ENCODE measurements at places on chromosomes 2 and 18.
A peak's percentile ranks its signal among the peaks of the same experiment; 100 is the strongest.

DNA sequence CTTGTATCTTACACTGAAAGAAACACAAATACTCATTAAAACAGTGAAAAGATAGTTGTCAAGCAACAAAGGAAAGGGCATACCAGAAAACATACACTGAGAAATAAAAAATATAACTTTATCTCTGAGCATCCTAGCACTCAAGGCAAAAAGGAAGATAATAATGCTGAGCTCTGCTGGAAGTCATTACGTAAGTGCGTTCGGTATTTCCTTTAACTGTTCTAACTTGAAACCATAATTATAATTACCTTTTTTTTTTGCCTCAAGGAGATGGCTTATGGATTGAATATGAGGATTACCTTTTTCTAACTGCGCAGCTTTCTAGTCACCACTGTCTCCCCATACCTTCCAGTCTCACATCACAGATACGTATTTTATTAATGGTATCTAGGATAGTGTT is 308.1 kb downstream of the GBX2 start:
- no peak for DNase-seq

DNA sequence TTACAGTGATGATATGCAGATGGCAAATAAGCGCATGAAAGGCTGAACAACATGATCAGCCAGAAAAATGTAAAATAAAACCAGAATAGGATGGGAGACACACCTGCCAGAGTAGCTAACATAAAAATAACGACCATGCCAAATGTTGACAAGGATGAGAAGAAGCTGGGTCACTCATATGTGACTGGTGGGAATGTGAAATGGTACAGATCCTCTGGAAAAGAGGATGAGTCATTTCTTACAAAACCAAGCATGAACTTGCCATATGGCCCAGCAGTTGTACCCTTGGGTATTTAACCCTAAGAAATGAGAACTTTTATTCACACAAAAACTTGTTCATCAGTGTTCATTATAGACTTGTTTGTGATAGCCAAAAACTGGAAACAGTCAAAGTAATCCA is 143.8 kb downstream of the SH3BP4 start:
- no peak for DNase-seq

DNA sequence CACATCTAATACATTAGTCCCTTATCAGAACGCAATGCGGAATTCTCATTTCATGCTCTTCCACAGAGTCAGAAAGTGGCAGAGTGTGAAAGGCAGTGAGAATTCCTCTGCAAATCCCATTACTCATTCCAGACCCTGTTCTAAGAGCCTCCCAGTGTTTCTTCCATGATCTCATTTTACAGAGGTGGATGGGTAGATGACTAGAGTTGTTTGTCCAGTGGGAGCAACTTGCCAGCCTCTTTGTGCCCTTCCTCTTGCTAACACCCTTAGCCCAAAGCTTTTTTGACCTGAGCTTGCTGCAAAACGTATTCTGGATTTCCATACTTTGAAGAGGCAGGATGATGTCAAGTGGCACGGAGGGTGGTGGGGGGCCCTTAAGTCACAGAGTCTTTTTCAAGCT is 467.7 kb upstream of the RGPD4 start:
- no peak for DNase-seq

DNA sequence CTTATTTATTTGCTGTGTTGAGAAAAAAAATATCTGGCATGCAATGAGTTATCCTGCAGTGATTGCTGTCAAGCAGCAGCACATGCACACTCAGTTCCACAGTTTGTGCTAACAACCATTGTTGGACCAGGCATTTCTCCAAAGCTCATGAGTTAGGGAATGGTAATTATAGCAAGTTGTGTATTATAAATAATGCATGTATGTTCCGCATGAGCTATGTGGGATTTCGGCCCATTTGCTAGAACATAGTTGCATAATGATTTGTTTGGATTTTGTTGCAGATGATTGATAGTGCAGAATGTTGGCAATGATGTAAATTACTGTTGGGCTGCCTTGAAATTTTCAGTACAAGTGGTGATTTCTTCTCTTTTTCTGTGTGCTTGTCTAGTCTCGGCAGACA is 10.7 kb downstream of the KCNJ3 start:
- DNase-seq, result no peak

DNA sequence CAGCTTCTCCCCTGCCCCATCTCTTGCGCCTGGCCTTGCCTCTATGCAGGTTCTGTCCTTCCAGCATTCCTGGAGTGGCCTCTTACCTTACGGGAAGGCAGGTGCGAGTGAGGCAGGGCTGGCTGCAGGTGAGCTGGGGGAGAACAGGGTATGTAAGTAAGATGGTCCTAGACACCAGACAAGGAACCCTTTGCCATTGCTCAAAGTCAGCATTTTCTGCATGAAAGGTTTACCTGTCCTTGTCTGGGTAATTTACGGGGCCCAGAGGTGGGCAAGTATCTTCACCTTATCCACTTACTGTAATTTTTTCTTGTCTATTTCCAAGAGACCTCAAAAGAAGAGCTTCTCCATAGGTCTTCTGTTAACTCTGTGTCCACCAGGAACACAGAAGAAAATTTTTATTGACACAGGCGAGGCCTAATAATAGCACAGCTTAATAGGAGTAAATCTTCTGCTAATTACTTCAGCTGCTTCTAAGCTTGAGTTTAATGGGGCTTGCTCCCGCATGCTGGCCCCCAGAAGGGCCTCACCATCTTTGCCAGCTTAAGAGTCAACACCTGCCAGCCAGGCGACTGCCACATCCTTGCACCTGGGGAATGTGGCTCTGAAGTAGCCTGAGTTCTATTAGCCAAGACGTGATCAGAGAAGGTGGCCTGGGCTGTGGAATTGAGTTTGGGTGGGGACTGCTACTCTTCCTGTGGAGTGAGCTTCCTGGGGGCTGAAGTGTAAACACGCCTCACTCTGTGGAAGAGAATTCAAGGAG is 27.1 kb downstream of the PCARE start:
- no peak for DNase-seq

GRCh38 chr2:188620916-188621315 is 329.2 kb downstream of the GULP1 start:
- no peak for DNase-seq

DNA sequence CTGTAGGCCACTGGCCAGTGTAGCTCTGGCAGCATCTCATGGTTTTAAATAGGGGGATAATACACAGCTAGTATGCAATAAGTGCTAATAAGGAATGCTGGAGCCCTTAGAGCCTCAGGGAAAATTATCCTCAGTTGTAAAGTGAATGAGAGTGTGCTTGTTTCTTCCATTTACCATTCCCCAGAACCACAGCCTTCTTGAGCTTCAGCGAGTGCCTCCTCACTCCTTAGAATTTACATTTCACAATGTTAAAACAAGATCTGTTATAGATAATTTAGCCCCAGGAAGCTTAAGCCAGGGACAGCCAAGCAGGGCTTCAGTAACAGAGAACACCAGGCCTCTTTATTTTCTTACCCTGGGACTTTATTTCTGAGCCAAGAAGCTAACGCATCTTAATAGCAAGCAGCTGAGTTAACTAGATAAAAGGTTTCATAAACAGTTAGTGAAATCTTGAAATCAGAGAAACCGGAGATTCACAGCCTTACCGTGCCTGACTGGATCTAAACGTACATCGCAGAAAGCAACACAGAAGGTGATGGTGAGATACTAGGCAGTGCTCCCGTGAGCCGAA is 535.2 kb downstream of the TDRD15 start:
- DNase-seq, result no peak

DNA sequence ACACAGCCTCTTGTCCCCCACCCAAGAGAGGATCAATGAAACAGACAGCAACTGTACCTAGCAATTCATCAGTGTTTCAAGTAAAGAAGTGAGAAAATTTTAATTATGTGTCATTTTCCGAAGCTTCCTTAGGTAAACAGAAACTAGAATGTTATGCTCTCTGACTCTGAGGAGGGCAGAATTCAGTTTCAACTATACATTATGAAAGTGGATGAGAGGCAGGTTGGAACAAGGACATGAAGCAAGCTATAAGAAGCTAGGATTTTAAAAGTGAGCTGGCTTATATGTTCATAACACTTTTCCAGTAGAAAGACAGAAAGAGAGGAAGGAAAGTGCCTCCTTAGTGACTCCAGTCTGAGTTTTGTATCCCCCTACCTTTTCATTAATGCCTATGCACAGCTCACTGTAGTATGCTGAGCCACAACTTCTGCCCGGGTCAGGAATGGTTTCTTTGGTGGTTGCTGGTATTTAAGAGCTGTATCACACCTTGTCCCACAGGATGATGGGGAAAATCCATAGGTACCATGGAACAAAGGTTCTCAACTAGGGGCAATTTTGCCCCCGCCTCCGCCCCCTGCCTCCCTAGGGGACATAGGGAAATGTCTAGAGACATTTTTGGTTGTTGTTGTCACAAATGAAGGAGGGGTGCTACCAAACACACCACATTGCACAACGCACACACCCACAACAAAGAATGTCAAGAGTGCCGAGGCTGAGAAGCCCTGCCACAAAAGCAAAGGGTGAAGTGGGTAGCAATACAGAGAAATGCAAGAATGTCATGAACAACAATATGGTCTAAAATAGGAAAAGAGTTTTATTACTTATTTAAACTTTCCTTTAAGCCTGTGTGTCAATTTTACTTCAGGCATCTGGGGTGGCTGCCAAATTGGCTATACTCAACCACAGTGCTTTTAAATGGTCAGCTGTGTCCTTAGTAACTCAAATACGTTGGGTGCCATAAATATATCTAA is 161.0 kb upstream of the ZFP36L2 start:
- DNase-seq, result no peak

DNA sequence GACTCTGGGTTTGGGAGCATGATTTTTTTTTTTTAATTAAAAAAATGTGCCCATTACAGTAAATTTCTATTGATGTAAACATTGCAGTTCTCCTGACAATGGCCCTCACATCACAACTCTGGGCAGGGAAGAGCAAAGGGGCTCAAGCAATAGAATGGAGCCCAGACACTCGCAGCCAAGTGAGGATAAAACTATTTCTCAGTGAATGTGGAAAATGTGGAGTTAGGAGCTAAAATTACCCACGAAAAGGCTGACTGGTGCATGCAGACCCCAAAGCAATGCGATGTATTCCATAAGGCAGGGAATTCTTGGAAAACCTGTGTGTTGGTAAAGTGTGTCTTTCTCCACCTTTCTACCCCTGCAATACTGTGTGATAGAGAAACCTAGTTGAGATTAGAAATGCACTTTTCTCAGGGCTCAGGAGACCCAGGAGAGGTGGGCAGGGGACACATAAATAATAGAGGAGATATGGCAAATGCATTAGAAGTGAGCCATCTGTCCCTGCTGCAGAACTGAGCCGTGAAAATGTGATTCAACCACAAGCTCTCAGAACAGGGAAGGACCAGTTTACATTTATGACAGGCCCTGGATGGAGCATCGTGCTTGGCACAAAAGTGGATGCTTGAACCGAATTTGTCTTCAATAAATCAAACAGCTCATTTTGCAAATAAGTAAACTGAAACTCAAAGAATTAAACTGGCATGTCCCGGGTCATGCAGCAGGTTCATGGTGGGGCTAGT is 100.1 kb downstream of the MYCN start:
- DNase-seq, result no peak

DNA sequence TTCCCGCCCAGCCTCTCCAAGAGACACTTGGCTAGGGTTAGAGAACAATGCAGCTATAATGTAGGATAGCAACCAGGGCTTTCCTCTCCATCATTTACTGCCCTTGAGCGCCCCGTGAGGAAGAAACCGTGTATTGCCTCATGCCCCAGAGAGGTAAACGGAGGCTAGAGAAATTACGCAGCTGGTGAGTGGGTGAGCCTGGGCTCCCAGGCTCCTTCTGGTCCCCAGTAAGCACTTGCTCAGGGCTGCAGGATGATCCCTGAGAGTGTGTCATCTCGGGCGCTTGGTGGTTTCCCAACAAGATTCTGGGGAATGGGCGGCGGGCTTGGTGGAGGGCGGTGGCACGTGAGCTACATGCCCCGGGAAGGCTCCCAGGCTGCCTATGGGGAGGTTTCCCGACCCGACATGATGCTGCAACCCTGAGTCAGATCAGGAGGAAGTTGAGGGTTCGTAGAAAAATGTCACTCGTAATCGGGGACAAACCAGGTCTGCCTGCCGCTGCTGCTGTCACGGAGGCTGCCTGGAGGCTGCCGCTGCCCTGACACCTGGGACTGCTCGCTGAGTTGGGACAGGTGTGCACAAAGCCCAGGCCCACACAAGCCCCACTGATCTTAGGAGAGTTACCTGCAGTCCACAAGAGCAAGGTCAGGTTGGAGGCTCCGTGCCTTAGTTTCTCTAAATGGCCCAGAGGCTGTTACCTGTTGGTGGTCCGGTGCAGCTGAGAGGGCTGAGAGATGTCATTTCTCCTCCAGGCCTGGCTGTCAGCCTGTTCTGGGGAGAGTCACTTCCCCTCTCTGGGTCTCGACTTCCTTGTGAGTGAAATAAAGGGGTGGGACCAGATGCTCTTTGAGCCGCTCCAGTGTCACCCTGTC is at the start of gene GPR55:
Gene GPR55, minus strand, starts transcription at position 773 of the 872 bp plus-strand sequence. CDS start 14,280 bp downstream, outside the sequence.
- peak; percentile 73 for DNase-seq

DNA sequence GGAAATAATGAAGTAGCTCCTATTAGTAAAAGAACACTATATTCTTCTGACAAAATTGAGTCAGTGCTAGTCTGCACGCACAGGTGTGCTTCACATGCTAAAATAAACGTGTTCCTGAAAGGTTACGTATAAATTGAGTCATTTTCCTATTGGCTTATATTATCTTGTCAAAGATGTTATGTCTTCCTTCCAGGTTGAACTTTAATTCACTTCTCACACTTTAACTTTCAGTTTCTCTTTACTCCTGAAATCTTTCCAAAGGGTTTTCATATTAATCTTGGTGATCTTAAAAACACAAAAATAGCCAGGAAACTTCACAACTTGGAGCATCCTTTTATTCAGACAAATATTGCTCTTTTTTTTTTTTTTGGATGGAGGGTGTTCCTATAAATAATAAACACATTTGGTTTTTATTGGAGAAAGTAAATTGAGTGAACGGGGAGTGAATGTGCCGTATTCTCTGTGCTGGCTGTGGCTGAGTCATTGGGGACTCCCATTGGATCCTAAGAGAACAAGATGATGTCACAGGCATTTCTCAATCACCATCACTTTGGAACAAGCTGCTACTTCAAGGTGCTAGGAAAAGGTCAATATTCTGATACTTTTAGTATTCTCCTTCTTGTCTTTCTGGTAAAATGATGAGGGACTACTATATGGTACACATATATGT is 150.2 kb upstream of the SPATS2L start:
- no peak for DNase-seq

DNA sequence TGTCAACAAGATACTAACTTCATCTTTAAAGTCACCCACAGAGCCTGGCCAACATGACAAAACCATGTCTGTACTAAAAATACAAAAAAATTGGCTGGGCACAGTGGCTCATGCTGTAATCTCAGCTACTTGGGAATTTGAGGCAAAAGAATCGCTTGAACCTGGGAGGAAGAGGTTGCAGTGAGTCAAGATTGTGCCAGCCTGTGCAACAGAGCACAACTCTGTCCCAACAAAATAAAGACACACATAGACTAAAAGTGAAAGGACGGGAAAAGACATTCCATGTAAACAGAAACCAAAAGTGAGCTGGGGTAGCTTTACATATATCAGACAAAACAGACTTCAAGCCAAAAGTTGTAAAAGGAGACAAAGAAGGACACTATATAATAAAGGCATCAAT is 34.8 kb downstream of the USP34 start:
- no peak for DNase-seq

GRCh38 chr2:116513991-116514390 is 1300.5 kb upstream of the DDX18 start:
- no peak for DNase-seq

Measured in HuH-7 (cell line).